ENCODE measurements at places on chromosomes 13 and 19. TPM values are rescaled to one million over a fixed set of nuclear protein-coding genes. Genes with fewer than 3 reads are reported as not detected.

FFAR2 gene
- not detected for total RNA-seq

NLRP11 gene
- not detected for total RNA-seq

ZNF665 gene
- total RNA-seq, result not detected

KIR2DL4 gene
- total RNA-seq, result not detected

ZNF653 gene
- 4.6 TPM for total RNA-seq

IL27RA gene
- 11.9 TPM for total RNA-seq

TEX29 gene
- 0.17 TPM for total RNA-seq

RASIP1 gene
- total RNA-seq, result 0.19 TPM

GRIN3B gene
- 1.8 TPM for total RNA-seq

MBD3L3 gene
- not detected for total RNA-seq

CYP2B6 gene
- not detected for total RNA-seq

FCER2 gene
- not detected for total RNA-seq

RUBCNL gene
- total RNA-seq, result 0.07 TPM

SLITRK1 gene
- total RNA-seq, result not detected

TSHZ3 gene
- total RNA-seq, result 4.2 TPM

MEIOSIN gene
- total RNA-seq, result not detected
